ENCODE measurements at places on chromosomes 6 and 20.
A peak's percentile ranks its signal among the peaks of the same experiment; 100 is the strongest.

GRCh38 chr6:33689879-33690278 lies 21.6 kb downstream of the UQCC2 start:
- DNase-seq, result peak; percentile 35

DNA sequence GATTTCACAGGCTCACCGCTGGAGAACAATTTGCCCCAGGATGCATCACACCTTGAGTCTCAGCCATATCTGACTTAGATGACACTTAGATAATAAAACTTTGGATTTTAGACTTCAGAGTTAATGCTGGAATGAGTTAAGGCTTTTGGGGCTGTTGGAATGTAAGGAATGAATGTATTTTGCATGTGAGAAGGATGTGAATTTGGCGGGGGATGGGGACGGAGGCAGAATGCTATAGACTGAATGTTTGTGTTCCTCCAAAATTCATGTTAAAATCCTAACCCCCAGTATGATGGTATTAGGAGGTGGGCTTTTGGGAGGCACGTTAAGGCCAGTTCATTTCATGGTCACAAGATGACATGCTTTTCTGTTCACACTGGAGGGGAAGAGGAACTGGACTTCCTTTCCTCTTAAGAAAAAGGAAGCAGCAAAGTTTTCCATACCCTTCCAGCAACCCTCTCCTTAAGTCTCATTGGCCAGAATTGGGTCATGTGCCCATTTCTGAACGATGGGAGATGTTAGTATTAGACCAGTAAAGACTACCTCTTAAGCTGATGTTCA lies 5.8 kb upstream of the SRXN1 start:
- DNase-seq, result no peak

GRCh38 chr20:61260905-61261304 lies 8.8 kb downstream of the CDH4 start:
- DNase-seq, result no peak

DNA sequence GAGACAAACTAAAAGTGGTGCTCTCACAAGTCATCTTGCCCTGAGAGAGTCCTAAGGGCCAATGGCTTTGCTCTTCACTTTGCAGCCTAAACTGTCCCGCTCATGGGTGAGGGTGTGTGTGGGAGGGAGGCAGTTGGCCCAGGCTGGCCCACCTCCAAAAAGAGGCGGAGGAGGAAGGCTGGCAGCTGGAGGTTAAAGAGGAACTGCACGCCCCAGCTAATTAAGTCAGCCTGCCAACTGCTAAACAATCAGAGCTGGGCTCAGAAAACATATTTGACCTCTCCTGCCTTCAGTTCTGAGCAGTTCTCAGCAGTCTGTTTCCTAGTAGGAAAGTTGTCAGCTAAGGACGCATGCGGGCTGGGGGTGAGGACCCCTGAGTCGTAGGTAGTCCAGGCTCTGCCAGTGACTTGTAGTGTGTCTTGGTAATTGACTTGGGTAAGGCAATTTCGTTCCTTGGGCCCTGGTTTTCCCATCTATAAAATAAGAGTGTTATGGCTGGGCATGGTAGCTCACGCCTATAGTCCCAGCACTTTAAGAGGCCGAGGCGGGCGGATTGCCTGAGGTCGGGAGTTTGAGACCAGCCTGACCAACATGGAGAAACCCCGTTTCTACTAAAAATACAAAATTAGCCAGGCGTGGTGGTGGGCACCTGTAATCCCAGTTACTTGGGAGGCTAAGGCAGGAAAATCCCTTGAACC lies 17.0 kb downstream of the GSS start:
- DNase-seq, result no peak

GRCh38 chr6:122075084-122075838 lies 324.2 kb upstream of the HSF2 start:
- DNase-seq, result no peak

GRCh38 chr6:29424575-29424974 lies 9.8 kb downstream of the OR12D1 start:
- DNase-seq, result no peak

DNA sequence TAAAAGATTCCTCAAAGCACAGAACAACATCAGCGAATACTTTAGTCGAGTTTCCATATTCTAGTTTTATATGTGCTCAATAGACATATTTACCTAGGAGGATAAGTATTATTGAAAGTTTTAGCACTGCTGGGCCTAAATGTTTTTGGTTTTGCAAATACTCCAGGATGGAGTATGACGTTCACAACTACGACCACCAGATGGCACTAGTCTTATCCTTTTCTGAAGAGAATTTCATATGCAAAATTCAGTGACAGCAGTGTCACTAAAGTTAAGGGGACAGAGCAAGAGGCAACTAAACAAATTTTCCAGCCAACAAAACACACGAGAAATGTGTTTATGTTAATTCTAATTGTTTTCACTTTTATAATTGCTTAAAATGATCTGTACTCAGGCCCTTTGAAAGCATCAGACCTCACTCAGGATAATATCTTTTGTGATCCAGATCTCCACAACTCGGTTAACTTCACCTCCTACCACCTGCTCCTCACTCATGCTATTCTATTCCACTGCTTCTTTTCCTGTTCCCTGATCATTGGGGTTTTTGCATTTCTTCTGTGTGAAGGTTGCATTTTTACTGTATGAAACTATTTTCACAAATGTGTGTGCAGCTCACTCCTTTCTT lies 220.8 kb downstream of the TRDN start:
- peak; percentile 46 for DNase-seq

Data from LHCN-M2 (cell line).